ENCODE measurements at places on chromosomes 2 and 18. TPM values are rescaled to one million over a fixed set of nuclear protein-coding genes. Genes with fewer than 3 reads are reported as not detected.
A peak's percentile ranks its signal among the peaks of the same experiment; 100 is the strongest.

The ARID5A gene
- 9.5 TPM for total RNA-seq

The CTDSP1 gene
- 63.5 TPM for total RNA-seq

- no peak for DNase-seq
Observed at GRCh38 chr2:200242570-200242969, 63.9 kb upstream of the SPATS2L start.

The TFPI gene
- 110 TPM for total RNA-seq

- DNase-seq: no peak
Observed at GRCh38 chr2:236393101-236393500, 128.9 kb upstream of the ASB18 start.

- DNase-seq: peak; percentile 98
Observed at GRCh38 chr2:112055730-112056625, 909 bp downstream of the TMEM87B start.

The VSNL1 gene
- 0.32 TPM for total RNA-seq

The GATA6 gene
- total RNA-seq: 5.2 TPM

GRCh38 chr2:189442468-189442867 is 1.2 kb downstream of the WDR75 start:
- no peak for DNase-seq

DNA sequence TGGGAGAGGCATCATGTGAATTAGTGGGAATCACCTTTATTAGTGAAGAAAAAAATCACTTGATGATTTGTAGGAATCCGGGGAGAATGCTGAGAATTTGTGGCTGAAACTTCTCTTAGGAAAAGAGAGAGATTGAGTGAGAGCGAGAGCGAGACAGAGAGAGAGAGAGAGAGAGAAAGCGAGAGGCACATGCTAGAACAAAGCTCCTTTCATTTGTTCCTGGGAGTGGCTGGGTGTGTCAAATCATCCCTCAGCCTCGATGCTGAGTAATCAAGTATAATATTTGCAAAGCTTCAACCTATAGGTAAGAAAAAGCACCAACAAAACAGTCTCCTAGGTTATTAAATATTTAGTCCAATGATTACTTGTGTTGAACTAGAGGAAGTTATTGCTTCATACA is 4.4 kb upstream of the SERPINB5 start:
- no peak for DNase-seq

GRCh38 chr2:99864561-99865553 is 277.5 kb downstream of the AFF3 start:
- peak; percentile 44 for DNase-seq

- DNase-seq: no peak
Observed at GRCh38 chr18:65938592-65939372, 188.0 kb downstream of the CDH7 start.

The VAMP5 gene
- 18.1 TPM for total RNA-seq
